Urothelium cell line (cell line): ENCODE measurements at places on chromosomes 6 and 20.

- DNase-seq, result peak; percentile 67
These were observed 88.9 kb upstream of the ELOVL5 start for GRCh38 chr6:53437557-53438202.

DNA sequence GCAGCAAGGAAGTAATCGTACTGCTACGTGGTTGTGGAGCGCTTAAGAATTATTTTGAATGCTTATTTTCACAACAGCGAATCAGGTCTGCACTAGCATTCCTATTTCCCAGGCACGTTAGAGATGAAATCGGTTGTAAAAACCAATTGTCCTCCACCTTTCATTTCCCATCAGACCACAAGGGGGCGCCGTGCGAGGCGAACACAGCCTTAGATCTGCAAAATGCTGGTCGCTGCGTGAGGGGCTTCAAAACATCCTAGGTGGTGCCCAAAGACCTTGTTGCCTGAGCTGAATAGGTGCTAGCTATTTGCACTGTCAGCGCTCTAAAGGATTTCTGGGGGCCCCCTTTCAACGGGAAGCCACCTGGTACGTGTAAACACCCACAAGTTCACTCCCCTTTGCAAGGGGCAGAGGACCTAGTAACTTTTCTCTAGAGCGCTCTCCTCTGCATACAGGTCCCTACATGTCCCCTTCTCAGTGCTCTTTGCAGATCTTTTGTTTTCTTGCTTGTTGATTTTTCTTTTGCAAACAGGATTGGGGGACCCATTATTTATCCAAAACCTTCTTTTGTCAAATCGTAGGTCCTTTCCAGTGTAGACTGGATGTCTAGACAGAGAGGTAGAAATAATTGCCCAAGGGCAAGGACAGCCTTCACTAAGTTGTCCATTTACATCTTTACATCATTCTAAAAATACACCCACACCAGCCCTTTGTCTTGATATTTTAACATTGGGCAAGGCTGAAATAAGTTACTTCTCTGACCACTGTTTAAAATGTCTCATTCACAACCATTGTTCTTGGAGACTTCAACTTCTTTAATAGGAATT is 59.8 kb downstream of the NEDD9 start:
- DNase-seq, result peak; percentile 27

- DNase-seq, result no peak
These were observed 111.0 kb downstream of the CD83 start for GRCh38 chr6:14228571-14228970.

DNA sequence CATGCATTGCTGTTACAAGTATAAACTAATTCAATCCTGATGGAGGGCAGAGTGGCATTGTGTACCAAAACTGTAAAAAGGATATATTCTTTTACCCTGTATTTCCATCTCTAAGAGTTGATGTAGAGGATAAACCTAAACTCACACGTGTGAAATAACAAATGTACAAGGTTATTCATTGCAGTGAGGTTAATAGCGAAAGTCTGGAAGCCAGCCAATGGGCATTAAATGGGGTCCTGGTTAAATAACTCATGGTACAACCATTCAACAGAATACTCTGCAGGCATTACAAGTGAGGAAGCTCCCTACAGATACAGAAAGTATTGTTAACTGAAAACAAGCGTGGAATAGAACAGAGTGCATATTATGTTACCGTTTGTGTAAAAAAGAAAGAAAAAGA is 56.9 kb downstream of the BCAS1 start:
- DNase-seq, result no peak

GRCh38 chr6:119241111-119241465 is 108.5 kb downstream of the MAN1A1 start:
- DNase-seq, result no peak

- no peak for DNase-seq
These were observed 20.6 kb upstream of the CST3 start for GRCh38 chr20:23658336-23658735.

DNA sequence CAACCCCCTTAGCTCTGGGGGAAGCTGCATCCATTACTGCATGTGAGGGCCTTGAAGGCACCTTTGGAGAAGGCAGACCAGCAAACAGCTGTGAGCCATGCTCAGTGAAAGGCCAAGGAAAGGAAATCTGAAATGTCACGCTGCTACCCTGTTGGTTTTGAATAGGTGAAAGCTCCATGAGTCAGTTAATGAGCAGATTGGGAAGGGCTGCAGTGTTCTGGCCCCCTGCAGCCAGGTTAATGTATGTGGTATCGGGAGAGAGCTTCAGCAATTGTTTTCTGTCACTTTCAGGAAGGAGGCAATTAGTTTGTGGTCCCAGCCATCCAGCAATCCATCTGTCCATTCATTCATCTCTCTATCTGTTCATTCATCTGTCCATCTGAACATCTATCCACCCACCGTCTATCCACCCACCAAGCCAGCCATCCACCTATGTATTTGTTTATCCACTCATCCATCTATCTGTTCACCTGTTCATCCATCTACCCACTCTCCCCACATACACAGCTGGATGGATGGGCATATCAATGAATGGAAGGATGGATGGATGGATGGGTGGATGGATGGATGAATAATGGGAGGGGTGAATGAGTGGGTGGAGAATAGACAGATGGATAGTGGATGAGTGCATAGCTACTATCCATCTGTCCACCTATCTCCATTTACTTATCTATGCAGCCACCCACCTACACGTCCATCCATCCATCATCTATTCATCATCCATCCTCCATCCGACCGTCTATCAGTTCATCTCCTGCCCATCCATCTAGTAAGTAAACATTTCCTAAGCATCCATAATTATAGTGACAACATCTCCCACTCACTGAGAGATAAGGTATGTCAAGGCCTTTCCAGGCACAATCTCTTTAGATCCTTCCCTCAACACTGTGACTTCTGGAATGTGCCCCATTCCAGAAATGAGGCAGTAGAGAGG is 16.0 kb downstream of the PCK1 start:
- DNase-seq, result no peak

DNA sequence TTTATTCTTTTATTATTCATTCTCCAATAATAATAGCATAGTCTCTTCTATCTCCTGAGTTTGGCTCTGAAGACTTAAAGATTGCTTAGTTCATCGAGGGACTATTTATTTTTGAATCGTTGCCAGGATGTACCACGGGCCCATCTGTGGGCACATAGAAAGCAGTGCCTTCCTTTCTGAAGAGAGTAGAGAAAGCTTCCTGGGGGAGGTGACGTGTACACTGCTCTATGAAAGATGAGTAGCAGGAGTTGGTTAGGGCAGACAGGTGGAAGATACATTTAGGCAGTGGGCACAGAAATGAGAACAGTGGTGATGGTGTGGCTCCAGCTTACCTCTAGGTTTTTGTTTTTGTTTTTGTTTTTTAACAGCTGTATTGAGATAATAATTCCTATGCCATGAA is 98.4 kb downstream of the CDKAL1 start:
- no peak for DNase-seq

DNA sequence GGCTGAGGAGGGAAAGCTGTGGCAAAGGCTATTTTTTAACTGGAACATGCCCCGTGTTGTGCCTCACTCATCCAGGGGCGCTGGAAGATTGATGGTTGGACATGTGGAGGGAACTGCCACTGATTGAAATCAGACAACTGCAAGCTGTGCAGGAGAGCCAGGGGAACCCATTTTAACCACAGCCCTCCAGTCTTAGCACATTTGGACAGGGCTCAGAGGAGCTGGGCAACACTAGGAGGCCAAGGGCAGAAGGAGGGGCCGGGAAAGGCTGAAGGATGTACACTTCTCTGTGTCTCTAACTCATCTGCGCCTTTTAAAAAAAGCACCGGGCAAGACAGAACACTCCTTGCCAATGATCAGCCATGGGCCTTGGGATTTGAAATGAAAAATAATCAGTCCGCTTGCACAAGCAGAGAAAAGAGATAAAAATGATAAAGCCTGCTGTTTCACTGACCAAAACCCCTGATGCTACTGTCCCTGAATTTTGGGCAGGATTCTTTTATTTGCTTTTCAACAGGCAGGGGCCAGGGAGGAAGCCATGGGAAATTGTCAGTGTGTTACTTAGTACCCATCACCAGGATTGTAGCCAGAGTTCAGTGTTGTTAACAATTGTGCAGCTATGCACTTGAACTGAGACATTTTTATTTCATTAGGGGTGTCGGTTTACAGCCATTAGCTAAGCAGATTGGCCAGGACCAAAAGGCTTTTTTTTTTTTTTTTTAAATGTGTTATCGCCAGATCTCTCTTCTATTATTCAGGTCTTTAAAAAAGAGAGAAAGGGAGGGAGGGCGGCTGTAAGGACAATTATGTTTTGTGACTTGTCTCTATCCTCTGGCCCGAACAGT is 109.3 kb upstream of the EYA4 start:
- DNase-seq, result peak; percentile 7

DNA sequence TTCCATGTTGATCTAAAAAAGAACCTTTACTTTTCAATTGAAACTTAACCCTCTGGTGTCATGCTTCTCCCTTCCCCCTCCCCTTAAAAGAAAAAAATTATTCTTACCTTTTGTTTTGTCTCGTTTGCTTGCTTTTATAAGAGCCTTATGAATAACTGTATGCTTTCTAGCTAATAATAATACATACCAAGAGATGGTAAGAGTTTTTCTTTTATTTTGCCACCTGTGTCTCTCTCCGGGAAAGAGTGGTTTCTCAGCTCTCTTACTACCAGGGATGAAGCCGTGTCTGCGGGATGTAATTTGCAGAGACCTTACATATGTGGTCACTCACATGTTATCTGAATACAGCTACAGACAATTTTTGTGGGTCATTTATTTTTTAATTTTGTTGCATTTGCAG is 7.7 kb downstream of the STX16 start:
- DNase-seq, result no peak

GRCh38 chr6:87115402-87116135 is 20.7 kb upstream of the CGA start:
- DNase-seq, result no peak

DNA sequence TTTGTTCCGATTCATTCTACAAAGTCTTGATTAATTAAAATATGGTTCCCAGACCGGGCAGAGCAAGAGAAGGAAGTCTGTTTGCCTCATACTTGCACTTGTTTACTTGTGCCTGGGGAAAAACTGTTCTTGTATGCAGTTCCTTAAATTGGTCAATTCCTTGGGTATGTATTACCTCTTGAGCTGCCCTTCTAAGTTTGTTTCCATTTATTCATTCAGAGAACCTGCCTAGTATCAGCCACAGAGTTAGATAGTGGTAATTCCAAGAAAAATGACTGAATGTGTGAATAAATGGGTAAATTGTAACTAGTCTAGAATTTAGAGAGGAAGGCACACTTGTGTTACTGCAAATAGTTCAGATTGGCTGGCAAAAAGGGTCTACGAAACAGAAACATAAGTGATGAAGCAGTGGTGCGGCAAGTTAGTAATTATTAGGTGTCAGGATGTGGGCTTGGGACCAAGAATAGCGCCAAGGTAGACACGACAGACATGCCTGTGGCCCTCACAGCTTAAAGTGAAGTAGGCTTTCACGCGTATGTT is 525 bp upstream of the MAK start:
- DNase-seq, result no peak

- DNase-seq, result no peak
These were observed 505.4 kb downstream of the CD83 start for GRCh38 chr6:14622909-14623505.
